ENCODE measurements at places on chromosomes 5 and 9. TPM values are rescaled to one million over a fixed set of nuclear protein-coding genes. Genes with fewer than 3 reads are reported as not detected.

GRCh38 chr5:61854531-61854930, 451.5 kb upstream of the KIF2A start:
- no peak for DNase-seq

- DNase-seq = peak; percentile 73
These were observed 12.7 kb upstream of the THG1L start for GRCh38 chr5:157718519-157718918.

GRCh38 chr5:39946356-39947045, 521.7 kb upstream of the DAB2 start:
- DNase-seq = no peak

GRCh38 chr9:2120926-2121689, 106.0 kb downstream of the SMARCA2 start:
- DNase-seq = peak; percentile 21

DNA sequence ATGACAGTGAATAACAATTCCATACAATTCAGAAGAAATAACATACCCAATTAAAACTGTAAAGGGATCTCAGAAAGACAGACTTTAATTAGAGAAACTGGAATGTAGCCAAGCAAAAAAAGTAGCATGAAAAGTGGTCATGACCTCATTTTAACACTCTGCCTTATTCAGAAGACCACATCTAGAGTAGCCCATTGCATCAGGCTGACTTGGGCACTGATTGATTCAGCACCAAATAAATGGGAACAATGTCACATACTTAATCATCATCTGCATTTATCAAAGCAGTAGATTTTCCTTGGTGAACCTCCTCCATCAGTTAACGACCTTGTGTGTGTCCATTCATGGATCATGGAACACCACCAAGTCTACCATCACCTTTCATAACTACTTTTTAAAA, 992.1 kb downstream of the NR2F1-AS1 start:
- DNase-seq = no peak

- DNase-seq = no peak
These were observed 103.3 kb downstream of the SVEP1 start for GRCh38 chr9:110476251-110476650.

- DNase-seq = no peak
These were observed 736.0 kb upstream of the ARRDC3 start for GRCh38 chr5:92119110-92119509.

- no peak for DNase-seq
These were observed 2.8 kb downstream of the SMIM32 start for GRCh38 chr5:136190091-136190720.

GRCh38 chr5:156201788-156202403, 125.1 kb upstream of the SGCD start:
- DNase-seq = peak; percentile 0

DNA sequence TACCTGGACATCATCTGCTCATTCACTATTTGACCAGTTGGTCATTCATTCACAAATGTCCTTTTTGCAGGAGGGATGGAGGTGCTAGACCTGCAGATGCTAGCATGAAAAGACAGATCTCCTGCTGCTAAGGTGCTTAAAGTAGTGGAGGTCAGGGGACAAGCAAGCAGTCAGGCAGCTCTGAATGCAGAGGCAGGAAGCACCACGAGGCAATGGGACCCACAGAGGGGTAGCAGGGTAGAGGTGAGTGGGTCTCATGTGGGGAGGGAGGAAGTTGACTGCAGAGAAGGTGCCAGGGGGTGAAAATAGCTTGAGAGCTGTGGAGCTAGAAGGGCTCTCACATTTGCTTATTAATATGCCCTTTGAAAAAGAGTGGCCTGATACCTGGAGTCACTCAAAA, 25.2 kb downstream of the FXN start:
- no peak for DNase-seq

DNA sequence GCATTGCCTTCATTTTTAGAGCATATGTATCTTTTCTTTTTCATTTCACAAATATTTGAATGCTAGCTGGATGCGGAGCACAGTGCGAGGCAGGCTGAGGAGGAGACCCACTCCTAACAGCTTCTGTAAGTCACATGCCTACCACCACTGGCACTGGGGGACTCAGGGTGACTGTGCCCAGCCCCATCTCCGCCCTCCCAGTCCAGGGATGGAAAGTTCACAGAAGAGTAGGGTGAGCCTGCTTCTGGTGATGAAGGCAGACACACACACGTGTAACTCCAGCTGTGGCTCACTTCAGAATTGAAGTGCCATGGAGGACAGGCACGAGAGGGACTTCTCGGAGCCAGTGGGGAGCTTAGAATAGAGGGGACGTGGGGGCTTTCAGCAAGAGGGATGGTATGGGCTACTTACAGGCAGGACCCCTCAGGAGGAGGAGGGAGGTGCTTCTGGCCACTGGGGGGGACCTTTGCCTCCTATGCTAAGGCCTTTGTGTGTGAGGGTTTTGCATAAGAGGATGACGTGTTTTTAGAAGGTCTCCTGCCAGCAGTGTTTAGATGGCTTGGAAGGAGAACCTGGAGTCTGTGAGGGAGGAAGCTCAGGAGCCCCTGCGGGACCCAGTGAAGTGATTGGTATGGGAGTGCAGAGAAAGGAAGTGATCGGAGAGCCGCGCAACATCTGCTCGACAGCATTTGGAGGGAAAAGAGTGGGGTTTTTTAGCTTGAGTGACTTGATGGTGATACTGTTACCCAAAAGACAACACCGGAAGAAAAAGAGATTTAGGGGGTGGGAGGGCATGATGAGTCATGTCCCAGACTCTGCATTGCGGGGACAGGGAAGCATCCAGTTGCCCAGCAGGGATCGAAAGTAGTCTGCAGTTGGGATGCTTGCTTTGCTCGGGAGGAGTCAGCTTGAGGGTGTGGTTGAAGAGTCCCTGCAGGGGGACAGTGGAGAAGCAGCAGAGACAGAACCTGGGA, 163.5 kb upstream of the OTULINL start:
- peak; percentile 45 for DNase-seq

GRCh38 chr9:32500768-32501167, 25.2 kb downstream of the RIGI start:
- DNase-seq = peak; percentile 53

GRCh38 chr9:88425538-88425950, 37.3 kb downstream of the SPIN1 start:
- peak; percentile 24 for DNase-seq

- DNase-seq = no peak
These were observed 34.7 kb upstream of the RARS1 start for GRCh38 chr5:168451565-168451964.

- DNase-seq = no peak
These were observed 81.7 kb upstream of the HMHB1 start for GRCh38 chr5:143730112-143730801.

DNA sequence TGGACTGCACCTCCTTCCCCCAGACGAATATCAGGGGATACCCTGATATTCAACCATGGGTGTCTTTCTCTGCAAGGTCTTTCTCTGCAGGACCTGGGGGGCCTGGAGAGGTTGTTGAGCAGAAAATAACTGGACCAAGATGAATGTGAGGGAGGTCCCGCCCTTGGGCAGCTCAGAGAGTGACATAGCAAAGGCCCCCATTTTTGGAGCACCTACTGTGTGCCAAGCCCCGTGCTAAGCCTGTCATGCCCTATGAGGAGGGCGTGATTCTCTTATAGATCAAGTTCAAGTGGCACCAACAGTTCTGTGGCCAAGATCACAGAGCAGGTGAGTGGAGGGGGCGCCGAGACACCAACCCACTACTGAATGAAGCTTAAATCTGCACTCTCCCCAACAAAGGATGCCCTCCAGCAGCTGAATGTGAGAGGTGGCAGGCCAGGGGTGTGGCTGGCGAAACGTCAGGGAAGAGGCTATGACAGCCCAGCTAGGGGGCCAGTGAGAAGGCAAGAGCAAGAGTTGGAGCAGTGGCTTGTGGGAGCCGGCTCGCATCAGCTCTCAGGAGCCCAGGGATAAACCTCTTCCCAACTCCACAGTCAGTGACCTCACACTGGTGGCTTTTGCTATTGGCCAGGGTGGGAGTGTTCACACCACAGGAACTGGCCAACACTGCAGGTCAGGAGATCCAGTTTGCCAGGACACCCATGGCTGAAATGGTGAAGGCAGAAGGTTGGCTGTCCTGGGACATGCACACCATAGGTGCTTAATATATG, 5.3 kb downstream of the SARDH start:
- no peak for DNase-seq

- DNase-seq = no peak
These were observed 158.5 kb downstream of the TRPM6 start for GRCh38 chr9:74729136-74729695.

- DNase-seq = no peak
These were observed 6.5 kb downstream of the RORB start for GRCh38 chr9:74503666-74504065.

DNA sequence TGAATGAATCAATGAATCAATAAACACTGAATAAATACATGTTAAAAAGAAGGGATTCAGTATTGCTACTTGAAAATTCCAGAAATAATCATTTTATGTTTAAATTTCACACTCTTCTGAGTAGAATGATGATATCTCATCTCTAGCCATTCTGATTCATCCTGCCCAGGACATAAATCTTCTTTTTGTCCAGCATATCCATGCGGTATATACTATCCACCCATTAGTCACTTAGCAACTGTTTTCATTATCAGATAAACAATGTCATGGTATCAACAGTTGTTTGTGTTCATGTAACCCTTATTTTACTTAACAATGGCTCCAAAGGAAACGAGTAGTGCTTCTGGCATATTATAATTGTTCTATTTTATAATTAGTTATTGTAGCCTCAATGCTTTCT, 432.4 kb upstream of the SMC2 start:
- DNase-seq = no peak

DNA sequence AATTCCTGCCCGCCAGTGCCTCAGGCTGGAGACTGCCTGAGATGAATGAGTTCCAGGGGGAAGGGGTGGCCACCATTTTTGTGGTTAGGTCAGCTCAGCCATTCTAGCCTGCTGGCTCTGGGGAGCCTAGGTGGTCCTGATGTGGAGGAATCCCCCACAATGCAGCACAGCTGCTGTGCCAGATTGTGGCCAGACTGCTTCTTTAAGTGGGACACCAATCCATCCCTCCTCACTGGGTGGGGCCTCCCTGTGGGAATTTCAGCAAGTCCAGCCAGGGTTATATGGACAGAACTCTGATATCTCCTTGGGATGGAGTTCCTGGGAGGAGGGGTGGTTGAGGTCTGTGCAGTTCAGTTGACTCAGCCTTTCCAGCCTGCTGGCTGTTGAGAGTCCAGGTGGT, 51.2 kb upstream of the DAP start:
- DNase-seq = no peak

GRCh38 chr5:73218552-73219171, 45.7 kb downstream of the TMEM174 start:
- peak; percentile 53 for DNase-seq

GRCh38 chr5:27308153-27308552, 269.8 kb upstream of the CDH9 start:
- DNase-seq = peak; percentile 72

DNA sequence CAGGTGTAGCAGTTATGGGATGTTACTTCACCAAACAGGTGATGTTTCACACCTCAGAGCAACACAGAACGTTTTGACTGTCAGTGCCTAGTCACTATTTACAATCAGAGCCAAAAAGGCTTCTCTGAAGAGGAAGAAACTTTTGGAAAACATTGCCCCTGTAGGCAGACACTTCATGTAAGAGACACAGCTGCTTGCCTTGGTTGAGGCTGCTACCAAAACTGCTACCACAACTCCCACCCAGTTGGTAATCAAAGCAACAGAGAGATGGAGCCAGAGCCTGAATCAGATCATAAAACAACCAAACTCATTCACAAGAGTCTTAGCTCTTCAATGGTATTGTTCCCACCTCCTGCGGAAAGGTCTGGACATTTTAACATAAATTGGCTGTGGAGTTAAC, 61.0 kb downstream of the CTSL start:
- no peak for DNase-seq

- DNase-seq = peak; percentile 69
These were observed 2.5 kb downstream of the F2R start for GRCh38 chr5:76718381-76718832.

- no peak for DNase-seq
These were observed 227.3 kb downstream of the MCTP1 start for GRCh38 chr5:95057615-95058014.

GRCh38 chr5:140925806-140926442, at the start of gene PCDHAC1:
PCDHAC1 (plus strand) TSS chr5:140926299; CDS start chr5:140926893, 594 bp downstream.
- DNase-seq = no peak

GRCh38 chr9:93698140-93698908, 121.9 kb downstream of the PHF2 start:
- DNase-seq = no peak

Gene SLC1A3
- 48.9 TPM for total RNA-seq

Gene VCAN
- total RNA-seq = 246 TPM

Gene CDKN2A
- 592 TPM for total RNA-seq

Gene GRXCR2
- not detected for total RNA-seq

Gene MRPL22
- 24.4 TPM for total RNA-seq

Gene GHR
- total RNA-seq = under 0.01 TPM

Gene CCL27
- total RNA-seq = not detected

Gene SMC2
- total RNA-seq = 64.3 TPM

Gene KIF20A
- total RNA-seq = 161 TPM

Gene RBM27
- 13.5 TPM for total RNA-seq

Gene SHOC1
- total RNA-seq = not detected

Gene TNPO1
- total RNA-seq = 112 TPM

Gene CEL
- total RNA-seq = 0.12 TPM

Gene GKAP1
- total RNA-seq = 0.72 TPM

Gene IFNB1
- not detected for total RNA-seq

Gene SLC36A2
- total RNA-seq = not detected
